Activated T-cell treated with anti-CD3 and anti-CD28 coated beads for 4 hours (primary cell): ENCODE measurements at places on chromosomes 16 and 17.

- DNase-seq = no peak
Measured at GRCh38 chr17:15441315-15441714, 26.1 kb downstream of the CDRT4 start.

DNA sequence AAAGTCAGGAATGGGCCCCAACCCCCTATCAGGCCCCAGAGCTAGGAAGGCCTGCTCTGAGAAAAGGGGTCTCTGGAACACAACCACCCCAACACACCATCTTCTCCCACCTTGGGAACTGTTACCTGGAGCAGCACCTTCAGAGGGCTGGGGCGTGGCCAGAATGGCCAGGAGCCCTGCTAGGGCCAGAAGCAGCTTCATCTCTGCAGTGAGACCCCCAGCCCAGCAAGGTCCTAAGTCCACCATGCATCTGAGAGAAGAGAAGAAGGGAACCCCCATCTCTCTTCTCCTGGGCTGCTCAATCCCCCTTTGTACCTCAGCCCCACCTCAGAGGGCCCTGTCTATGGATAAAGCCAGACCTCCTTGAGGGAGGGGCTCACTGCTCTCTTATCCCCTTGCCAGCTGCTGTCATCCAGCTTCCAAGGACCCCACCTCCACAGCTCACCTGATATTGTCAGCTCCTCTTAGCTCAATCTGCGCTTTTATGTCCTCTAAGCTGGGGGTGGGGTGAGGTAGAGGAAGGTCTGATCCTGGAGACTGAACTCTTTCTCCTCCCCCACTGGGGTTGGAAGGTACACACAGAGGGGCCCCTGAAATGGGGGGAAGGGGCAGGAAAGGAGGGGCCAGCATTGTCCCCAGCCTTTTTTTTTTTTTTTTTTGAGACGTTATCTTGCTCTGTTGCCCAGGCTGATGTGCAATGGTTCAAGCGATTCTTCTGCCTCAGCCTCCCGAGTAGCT lies at the start of gene MPO:
MPO (minus strand) TSS at position 456 of the 738 bp plus-strand sequence; CDS start at position 279, 177 bp downstream.
- no peak for DNase-seq

DNA sequence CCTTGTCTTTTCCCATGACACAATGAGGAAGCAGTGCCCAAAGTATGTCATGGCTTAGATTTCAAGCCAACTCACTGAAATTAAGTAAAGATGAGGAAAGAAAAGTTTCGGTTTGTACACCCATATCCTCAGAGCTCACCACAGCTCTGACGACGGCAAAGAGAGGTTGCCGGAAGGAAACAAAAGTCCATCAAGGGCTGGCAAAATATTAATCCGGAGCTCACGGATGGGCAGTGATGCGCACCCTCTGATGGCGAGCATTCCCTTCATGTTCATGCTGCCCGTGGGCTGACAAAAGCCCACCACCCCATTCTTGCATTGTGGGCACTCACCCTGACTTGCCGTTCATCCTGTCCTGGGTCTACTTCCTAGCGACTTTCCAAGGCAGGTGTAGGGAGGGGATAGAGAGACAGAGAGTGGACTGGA lies 103.1 kb downstream of the SOX9 start:
- DNase-seq = no peak

DNA sequence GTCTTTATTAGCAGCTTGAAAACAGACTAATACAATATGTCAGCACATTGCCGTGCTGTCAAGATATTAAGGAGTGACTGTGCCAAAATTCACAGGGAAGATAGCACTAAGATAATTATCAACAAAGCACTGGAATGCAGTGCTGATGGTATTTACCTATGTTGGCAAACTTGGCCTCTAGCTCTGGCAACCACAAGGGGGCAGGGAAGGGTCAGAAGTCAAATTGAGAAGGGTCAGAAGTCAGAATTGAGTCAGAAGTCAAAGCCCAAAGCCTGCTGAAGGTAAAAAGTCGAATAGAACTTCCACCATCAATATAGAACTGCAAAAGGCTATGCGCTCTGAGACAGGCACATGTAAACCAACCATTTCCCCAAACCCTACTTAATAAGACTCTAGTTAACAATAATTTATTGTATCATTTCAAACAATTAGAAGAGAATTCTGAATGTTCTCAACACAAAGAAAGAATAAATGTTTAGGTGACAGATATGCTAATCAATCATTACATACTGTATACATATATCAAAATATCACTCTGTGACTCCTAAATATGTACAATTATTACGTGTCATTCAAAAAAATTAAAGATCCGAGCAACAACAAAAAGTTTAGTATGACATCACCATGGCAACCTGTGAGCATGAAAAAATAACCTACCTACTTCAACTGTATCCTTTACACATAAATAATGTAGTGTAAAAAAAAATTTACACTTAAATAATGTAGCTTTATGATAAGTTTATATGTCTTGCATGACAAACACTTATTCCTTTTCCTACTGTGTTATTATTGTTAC lies 916.1 kb downstream of the KCNJ2 start:
- DNase-seq = no peak

- DNase-seq = no peak
Measured at GRCh38 chr17:61397086-61397842, 2.4 kb upstream of the TBX2 start.

GRCh38 chr16:84585886-84586285 lies 32.0 kb downstream of the COTL1 start:
- no peak for DNase-seq

DNA sequence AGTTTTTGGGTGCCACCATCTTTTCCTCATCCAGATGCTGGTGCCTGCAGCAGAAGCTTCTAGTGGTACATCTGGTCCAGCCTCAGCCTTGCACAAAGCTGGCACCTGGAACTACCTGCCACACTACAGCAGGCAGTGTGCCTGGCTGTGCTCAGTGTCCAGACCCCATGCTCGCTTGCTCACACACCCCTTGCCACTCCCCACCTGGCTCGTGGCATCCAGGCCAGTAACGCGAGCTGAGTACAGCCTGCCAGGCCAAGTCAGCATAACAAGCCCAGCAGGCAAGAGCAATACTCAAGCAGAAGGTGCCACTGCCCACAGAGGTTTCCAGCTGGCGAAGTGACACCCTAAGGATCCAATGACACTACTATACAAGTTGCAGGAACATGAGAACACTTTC lies 29.7 kb upstream of the KIF2B start:
- DNase-seq = no peak

DNA sequence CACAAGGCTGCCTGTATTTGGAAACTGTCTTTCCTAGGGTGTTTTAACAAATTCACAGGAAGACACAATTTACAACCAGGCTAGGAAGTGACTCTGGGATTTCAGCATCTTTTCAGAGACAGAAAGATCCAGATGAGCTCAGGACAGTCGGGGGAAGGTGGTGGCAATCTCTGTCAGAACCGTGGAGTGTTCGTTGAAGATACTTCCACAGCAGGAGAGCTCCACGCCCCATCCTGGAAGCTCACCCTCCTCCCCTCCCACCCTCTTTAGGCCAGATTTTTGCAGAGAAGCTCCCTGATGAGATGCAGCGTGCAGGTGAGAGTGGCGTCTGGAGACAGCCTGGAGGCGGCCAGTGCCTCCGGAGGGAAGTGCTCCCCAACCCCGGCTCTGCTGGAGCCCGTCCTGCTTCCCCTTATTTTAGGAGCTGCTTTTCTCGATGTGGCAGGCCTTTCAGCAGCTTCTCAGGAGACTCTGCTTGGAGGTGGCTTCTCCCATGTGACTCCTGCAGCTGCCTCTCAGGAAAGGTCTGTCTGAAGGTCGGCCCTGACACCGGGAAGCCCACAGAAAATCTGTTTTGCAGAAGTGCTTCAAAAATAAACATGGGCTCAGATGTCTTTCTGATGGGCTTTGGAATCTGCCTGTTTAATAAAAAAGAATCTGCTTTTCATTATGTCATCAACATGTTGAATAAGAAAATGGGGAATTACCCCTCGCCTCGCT lies 186.4 kb upstream of the CHMP6 start:
- DNase-seq = no peak

GRCh38 chr16:46427340-46428107 lies 193.7 kb downstream of the SHCBP1 start:
- DNase-seq = no peak

GRCh38 chr16:67701420-67701819 lies 17.7 kb downstream of the GFOD2 start:
- DNase-seq = no peak

DNA sequence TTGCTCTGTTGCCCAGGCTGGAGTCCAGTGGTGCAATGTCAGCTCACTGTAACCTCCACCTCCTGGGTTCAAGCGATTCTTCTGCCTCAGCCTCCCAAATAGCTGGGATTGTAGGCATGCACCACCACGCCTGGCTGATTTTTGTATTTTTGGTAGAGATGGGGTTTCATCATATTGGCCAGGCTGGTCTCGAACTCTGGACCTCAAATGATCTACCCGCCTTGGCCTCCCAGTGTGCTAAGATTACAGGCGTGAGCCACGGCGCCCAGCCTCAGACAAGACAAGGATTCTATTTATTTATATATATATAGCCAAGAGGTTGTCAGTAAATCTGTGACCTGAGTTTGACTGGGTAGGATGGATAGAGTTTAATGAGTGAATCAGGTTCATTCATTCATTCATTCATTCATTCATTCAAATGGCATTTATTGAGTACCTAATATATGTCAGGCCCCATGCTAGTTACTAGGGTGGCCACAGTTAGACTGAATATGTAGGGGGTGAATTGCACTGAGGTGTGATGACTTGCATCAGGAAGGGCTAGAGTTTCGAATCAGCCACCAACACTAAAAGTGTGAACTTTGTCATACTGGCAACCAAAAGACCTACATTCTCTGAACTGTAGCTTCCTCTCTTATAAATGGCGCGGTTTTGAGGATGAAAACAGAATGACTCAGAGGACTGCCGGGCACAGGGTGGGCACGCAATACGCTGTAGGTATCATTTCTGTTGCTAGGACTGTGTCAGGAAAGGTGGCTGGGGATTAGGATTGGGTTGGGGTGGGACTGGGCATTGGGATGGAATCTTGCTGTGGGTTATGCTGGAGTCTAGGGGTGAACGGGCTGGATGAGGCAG lies 37.8 kb downstream of the ITGAE start:
- no peak for DNase-seq

DNA sequence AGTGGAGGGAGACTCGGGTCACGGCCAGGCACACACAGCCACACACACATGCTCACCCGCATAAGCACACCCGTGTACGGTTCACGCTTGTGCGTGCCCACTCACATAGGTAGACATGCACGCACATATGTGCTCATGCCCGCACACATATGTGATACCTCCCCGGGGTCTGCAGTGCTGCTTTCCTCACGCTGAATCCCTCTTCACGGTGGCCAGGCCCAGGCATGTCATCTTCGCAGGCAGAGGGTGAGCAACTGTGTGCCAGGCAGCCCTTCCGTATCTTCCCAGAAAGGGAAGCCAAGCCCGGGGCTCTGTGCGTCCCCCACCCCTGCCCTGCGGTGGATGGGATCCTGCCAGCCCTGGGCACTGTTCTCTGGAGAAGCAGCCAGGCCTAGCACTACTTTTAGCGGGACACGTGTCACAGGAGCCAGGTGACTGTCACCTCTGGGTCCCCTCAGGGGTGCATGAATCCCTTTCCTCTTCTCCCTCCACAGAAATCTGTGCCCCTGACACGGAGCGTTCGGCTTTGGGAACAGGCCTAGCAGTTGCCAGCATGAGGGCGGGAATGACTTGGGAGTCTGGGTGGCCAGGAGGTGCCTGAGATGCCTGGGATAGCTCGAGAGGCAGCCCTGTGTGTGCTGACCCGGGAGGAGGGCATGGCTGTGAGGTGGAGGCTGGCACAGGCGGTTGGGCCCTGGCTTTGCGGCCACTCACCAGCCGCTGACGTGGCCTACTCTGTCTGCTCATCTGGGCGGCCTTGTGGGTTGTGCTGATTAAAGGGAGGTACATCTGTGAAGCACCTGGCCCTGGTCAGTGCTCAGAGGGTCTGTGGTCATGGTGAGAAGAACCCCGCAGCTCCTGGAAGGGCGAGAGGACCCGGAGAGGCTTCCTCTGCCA lies 47.5 kb downstream of the BAIAP2 start:
- no peak for DNase-seq

DNA sequence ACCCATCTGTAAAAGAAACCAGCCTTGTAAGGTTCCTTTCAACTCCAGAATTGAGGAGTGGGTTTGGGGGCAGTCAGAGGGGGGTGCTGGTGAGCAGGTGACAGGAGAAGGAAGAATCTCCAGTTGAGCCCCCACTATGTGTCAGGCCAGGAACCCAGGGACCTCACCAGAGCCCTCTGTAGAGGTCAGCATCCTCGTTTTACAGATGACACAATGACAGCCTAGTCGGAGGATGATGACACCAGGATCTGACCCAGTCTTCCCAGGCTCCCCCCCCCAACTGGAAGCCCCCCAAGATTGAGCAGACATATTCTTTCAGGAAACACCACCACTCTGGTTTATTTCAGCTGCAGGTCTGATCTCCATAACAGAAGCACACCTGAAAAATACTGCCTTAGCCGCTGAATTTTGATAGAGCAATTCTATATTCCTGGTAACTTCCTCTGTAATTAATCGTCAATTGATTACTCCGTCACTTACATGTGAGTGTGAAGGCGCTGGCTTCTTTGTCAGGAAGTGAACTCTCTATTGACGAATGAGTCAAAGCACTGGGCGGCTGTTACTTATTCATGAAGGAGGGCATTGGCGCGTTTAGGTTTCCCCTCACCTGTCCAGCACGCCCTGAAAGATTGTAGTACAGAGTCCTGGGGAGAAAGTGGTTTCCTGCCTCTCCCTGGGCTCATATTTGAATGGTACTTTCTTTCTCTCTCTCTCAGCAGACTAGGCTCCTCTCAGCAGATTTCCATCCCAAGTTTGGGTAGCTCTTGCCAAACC lies 21.2 kb downstream of the SOCS3 start:
- no peak for DNase-seq

GRCh38 chr16:85935974-85936760 lies 37.2 kb downstream of the IRF8 start:
- peak; percentile 63 for DNase-seq

DNA sequence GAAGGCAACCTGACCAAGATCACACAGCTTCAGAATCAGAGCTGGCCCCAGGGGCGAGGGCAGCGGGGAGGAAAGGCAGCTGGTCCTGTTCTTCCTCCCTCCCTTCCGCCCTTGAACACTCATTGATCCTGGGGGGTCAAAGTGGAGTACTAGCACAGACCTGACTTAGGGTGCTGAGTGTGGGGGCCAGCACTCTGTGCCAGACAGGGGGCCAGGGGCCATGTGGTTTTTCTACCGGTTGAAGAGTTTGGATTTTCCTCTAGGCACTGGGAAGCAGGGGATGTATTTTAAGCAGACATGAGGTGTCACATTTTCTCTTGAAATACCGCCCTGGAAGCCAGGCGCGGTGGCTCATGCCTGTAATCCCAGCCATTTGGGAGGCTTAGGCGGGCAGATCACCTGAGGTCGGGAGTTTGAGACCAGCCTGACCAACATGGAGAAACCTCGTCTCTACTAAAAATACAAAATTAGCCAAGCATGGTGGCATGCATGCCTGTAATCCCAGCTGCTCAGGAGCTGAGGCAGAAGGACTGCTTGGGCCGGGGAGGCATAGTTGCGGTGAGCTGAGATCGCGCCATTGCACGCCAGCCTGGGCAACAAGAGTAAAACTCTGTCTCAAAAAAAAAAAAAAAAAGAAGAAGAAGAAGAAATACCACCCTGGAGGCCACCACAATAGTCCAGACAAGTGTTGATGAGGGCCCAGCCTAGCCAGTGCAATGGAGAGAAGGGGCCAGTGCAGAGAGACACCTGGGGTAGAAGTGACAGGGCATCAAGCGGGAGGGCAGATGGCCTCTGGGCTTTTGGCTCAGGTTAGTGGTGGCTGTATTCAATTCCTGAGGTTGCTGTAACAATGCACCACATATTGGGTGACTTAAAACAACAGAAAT lies 15.3 kb downstream of the OSBPL7 start:
- no peak for DNase-seq

GRCh38 chr16:15955425-15955824 lies 6.0 kb downstream of the ABCC1 start:
- DNase-seq = no peak

GRCh38 chr16:4574919-4575705 lies 19.0 kb downstream of the C16orf96 start:
- DNase-seq = no peak

- no peak for DNase-seq
Measured at GRCh38 chr16:79404571-79404970, 196.0 kb downstream of the MAF start.
